Activated T-helper 2 cell treated with anti-CD3 and anti-CD28 coated beads, Interferon-gamma antibody, Interleukin-2, Interleukin-4, amounts not matched to agents 10 μg/mL and 5 μg/mL and 100 μg/mL, durations not matched to agents 14 hours and 24 hours and 36 hours (primary cell): ENCODE measurements at places on chromosomes 3 and 15. TPM values are rescaled to one million over a fixed set of nuclear protein-coding genes. Genes with fewer than 3 reads are reported as not detected.

DNA sequence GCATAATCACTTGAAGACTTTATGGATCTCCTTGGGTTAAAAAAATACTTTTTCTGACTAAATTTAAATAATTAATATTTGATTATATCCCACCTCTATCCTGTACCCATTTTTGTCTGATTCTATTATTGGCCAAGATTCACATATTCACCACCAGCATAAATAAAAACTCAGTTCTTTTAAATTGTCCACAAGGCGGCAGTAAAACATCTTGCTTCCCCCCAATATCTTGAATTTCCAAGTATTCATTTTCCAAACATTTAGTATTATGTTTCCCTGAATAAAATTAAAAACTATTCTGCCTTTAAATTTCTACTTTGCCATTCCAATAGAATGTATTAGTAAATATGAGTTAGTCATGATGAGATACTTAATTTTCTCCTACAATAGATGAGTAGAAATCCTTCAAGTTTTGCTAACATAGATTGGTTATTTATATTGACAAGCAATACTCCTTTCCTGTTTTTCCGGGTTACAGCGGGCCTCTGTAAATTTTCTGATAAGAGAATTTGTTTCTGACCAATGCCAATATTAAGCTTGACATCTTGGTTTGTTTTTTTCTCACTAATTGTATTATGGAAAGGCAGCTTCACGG, 218.7 kb upstream of the MDFIC2 start:
- DNase-seq = no peak

DNA sequence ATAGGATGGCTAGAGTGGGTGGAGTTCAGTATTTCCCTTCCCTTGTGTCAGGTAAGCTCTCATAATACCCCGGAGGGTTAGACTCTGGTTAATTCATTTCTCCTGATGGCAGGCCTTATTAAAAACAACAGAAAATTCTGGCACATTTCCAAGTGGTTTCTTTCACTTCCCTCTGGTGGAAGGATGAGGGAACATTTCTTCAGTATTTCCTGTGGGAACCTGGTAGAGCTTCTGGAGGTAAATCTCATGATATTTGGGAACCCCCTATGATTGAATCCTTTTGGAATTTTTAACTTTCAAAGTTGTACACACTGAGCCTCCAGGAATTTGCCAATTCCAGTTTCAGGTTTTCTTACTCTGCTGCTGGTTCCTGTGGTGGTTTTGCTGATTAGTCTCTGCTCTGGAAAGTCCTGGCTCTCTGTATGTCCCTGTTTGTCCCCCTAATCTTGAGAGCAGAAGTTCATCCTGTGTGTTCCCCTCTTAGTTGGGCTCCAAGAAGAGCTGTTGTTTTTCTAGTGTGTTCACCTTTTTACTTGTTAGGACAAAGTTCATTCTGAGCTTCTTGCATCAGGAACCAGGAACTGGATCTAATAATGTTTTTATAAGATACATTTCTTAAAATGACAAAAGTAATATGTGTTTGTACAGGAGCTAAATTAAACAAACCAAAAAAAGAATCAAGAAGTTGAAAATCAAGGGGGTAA, 12.1 kb downstream of the CHRNA7 start:
- DNase-seq = no peak

- no peak for DNase-seq
These were observed 20.8 kb downstream of the MED12L start for GRCh38 chr3:151106311-151106710.

GRCh38 chr3:42070524-42070923, 20.6 kb upstream of the TRAK1 start:
- DNase-seq = no peak

DNA sequence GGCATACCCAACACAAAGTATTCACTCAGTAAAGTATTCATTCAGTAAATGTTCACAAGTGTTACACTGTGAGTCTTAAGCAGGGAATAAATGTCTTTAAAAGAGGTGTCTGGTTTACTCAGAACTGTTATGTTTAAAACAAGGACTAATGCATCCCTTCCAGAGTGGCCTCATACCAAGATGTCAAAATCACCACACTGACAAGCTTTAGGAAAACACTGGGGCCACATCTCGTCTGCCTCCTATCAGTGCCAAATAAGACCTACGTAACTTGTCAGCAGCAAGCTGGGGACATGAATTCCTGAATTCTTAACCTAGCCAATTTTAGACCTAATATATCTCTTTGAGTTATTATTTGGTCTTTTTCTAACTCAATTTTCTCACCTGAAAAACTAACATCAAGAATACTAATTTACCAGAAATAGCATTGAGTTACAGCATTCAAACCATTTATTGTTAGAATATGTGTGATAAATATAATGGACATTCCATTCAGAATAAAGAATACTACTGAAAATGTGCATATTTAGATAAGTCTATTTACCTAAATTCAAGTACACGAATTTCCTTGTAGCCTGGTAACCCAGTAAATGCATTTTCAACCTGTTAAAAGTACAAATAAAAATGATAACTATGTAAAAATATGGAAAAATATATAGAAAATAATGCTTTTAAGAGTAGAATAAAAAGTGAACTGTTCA, 51.3 kb downstream of the IMPG2 start:
- DNase-seq = no peak

DNA sequence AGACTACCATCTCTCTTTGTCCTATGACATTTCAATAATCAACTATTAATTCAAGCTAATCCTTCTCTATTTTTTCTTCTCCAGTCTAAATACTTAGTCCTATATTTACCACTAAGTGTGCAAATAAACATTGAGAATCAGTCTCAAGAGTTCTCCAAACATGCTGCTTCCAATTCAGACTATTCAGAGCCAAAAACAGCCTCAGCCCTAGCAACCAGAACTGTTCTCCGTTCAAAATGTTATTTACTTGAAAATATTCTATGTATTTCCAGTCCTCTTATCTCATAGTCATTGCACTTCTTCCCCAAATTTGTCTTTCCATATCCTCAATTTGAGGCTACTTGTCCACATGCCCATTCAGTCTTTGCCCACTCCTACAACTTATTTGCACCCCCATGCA, 805.5 kb downstream of the IGSF11 start:
- no peak for DNase-seq

DNA sequence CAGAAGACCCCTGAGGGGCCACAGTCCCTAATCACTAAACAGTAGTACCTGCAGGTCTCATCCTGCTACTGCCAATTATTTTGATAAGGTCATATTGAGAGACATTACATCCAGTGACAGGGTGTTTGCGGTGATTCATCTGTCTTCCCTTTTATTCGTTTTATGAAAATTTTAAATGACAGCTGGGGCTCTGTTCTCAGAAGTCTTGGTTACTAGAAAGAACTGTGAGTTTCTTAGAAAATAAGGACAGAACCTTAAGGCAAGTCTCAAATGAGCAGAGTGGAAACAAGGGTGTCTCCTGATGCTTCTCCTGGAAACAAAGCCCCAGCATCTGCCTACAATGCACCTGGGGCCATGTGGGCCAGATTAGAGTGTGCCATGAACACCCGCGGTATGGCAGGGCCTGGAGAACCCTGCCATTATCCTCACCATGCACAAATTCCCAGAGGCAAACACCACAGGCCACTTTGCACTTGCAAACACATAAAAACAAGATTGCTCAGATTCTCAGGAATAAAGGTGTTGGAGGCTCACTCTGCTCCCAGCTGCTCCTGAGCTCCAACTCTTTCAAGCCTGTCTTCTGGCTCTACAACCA, 66.3 kb upstream of the IQSEC1 start:
- no peak for DNase-seq

GRCh38 chr15:87528873-87529272, 727.7 kb downstream of the NTRK3 start:
- DNase-seq = no peak

DNA sequence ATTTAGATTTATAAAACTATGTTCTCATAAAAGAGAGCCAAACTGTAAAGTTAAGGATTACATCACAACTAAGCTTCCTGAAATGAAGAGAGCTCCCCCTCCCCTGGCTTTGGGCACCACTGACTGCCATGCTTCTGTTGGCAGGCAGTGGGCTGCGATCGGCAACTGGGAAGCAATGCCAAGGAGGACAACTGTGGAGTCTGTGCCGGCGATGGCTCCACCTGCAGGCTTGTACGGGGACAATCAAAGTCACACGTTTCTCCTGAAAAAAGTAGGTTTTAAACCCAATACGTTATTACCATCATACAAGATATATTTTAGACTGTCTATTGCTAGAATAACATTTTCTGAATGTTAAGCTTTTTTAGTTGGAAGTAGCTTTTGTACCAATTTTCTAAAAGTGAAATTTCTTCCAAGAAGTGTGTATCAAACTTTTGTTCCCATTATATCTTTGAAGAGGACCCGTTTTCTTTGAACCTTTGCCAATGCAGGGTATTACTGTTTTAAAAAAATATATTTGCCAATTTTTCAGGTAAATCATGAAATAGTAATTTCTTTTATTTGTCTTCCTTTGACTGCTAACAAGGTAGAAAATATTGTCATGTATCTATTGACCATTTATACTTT, 184.1 kb downstream of the ADAMTSL3 start:
- no peak for DNase-seq

GCNT3 gene
- not detected in 2 replicates for total RNA-seq

CYP8B1 gene
- not detected in 2 replicates for total RNA-seq

DPH6 gene
- 11.2 and 13.2 TPM in 2 replicates for total RNA-seq

LIPH gene
- not detected in 2 replicates for total RNA-seq

MLF1 gene
- 2.2 and 3.4 TPM in 2 replicates for total RNA-seq

KBTBD13 gene
- total RNA-seq = not detected in 2 replicates
